ENCODE measurements at places on chromosomes 1 and 21.

DNA sequence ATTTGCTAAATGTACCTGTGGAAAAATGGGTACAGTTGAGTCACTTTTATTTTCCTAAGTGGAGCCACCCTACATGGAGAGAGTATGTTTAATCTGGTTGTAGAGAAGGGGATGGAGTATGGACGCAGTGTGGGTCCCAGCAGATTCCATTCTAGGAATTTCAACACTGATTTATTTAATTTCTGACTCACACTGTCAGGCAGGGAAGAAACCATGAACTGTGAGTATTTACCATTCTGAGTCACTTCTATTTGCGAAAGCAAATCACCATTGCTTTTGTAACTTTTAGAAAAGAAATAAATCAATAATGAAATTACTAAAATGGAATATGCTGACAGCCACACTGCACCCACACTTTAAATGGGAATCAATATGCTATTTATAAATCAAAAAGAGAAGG lies 339.0 kb downstream of the DSCAM start:
- DNase-seq, result no peak

DNA sequence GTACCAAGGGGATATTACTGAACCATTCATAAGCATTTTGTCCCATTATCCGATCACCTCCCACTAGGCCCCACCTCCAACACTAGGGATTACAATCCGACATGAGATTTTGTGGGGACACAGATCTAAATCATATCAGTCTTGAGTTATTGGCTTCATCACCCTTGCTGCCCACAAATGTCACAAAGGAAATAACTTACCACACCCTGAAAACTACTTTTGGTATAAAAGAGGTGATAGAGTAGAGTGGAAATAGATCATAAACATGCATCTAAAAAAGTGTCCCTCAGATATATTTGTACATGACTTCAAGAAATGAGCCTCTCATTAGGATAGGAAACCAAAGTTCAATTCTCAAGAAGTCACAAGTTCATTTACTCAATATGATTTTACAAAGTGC lies 22.6 kb upstream of the FCRL3 start:
- DNase-seq, result no peak

DNA sequence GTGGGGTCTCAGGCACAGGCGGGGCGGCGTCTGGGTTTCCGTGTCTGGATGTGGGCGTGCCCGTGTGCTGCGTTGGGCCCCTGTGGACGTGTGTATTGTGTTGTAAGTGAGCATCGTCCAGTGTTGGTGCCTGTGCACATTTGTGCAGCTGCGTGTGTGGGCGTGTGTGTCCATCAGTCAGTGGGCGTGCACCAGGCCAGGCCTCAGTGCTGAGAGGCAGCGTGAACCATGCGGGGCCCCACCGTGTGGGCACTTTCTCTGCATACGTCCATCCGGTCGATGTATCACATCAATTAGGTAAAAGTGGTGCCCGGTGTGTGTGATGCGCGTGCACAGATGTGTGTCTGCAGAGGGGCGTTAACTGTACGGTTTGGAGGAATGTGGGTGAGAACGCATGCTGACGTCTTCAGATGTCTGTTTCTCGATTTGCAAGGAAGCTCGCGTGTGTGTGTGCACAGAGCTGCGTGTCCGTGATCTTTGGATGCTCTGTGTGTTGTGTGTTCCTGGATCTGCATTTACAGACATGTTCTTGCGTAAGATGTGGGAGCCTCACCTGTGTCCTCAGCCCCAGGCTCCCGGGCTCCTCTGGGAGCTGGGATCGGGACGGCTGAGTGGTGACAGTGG lies 24.6 kb downstream of the AGRN start:
- DNase-seq, result no peak

DNA sequence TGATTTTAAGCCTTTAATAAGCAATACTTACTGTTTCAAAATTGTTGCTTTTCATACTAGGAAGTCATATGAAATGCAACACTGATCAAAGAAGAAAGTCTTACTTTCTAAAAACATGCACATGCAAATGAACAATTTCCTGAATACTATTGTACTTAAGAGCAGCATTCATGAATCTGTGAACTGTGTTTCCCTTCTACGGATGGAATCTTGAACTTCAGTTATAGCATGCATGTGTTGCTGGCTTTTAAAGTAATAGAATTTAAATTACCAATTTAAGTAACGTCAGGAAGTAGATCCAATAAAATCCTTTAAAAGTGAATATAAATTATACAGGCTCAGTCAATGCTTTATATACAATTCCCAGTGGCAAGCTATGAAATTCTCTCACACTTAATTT lies 348.9 kb downstream of the KCNT2 start:
- no peak for DNase-seq

DNA sequence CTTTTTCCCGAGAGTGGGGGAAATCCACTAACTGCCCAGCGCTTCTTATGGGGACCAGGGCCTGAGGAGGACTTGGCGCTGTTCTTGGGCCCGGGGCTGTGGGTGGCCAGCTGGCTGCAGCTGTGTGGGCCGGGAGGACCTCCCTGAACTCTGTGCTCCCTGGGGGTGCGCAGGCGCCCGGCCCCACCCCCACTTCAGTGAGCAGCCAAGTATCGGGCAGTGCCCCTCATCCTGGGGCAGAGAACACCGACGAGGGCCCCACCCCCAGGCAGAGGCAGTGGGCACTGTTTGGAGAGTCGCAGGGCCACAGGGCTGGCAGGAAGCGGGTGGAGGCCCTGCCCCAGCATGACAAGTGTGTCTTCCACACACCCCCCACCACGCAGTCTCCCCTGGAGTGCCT lies 32.5 kb upstream of the SLC19A1 start:
- DNase-seq, result no peak

DNA sequence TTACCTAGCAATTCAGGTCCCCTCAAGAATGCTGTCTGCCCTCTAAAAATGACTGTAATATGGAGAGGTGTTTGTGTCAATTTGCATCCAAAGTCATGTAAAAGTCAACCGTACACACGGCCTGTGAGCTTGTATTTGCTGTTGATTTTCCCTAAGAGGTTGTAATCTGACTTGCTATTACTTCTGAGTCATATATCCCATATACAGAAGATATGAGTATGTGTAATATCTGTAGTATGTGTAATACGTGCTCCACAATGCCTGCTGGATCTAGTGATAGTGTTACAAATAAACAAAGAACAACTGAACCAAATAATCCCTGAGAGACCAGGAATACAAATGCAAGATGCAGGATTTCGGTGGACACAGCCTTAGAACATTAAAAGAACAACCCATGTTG lies 1.4 kb upstream of the KCNJ6 start:
- DNase-seq, result no peak

GRCh38 chr21:46454142-46454541 lies 4.5 kb upstream of the DIP2A start:
- no peak for DNase-seq

GRCh38 chr1:220300442-220301121 lies 28.3 kb upstream of the RAB3GAP2 start:
- no peak for DNase-seq

- DNase-seq, result no peak
These were observed 40.2 kb upstream of the EPS8L3 start for GRCh38 chr1:109803901-109804331.

All from natural killer cell (primary cell).